ENCODE measurements at places on chromosomes 2 and 18.
A peak's percentile ranks its signal among the peaks of the same experiment; 100 is the strongest.

DNA sequence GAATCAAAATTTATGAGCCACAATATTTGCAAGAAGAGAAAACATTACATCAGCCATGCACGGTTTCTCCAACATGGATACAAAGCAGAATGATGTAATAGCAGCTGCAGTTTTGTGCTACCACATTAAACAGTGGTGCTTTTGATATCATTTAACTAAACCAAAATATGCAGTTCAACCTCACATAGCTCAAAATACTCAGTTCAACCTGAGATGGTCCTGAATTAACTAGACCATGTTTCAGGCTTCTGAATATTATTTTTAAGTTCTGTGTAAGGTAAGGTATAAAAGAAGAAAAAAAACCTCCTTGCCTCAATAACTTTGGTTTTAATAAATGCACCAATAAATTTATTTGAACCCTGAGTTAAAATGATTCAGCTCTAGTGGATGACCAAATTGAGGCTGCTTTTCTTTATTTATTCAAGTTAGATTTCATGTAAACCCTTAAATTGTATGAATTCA lies 18.8 kb upstream of the TSPYL6 start:
- no peaks in the 10 kb centered on the region for H3K27me3 ChIP-seq
- H3K36me3 ChIP-seq, result peaks cover 4% of the 10 kb centered on the region
- H3K27ac ChIP-seq, result no peak overlapping the region
- no peak for DNase-seq
- H3K4me1 ChIP-seq, result peaks cover 7% of the 10 kb centered on the region

DNA sequence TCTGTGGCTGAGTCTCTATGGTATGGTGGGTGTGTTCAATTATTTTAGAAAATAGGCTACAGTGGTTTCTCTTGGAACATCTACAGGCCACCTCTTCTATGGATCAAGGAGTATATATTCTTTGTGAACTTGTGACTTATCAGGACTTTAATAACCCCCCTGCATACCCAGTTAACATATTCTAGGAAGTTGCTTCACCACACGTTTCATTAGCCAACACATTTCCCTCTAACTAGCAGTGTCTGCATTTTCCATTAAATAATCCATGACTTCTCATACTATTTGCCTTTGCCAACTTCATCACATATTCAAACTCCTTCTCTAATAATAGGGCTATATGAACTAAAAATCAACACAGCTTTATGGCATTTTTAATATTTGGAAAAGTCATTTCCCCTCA lies 187.6 kb upstream of the ARL4C start:
- H3K36me3 ChIP-seq, result no peaks in the 10 kb centered on the region
- H3K4me1 ChIP-seq, result no peaks in the 10 kb centered on the region
- H3K27ac ChIP-seq, result no peak overlapping the region
- DNase-seq, result no peak

DNA sequence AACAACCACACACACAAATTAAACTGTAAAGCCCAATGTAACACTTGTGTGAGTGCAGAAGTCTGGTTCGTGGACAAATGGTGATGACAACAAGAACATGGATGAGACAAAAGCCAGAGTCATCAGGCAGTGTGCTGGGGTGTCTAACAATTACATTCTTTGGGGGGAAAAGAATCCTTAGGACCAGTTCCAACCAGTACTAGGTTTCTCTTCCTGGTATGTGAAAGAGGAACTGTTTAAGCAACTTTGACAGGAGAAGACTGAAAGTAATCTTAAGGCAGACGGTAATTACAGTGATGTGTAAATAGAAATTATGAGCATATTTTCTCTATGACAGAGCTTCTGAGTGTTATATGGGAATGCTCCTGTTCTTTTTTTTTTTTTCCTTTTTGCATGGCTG lies 133.4 kb downstream of the AFF3 start:
- H3K27me3 ChIP-seq, result no peaks in the 10 kb centered on the region
- peaks cover 8% of the 10 kb centered on the region for H3K36me3 ChIP-seq
- no peak overlapping the region for H3K4me3 ChIP-seq
- DNase-seq, result no peak

GRCh38 chr2:236120141-236120601 lies 48.0 kb downstream of the GBX2 start:
- no peaks in the 10 kb centered on the region for H3K4me1 ChIP-seq
- no peak overlapping the region for H3K27ac ChIP-seq
- no peak overlapping the region for H3K4me3 ChIP-seq
- H3K36me3 ChIP-seq, result peaks cover 3% of the 10 kb centered on the region

- no peaks in the 10 kb centered on the region for H3K27me3 ChIP-seq
- H3K4me1 ChIP-seq, result peaks cover 10% of the 10 kb centered on the region
- no peak within 1 kb of the TSS for H3K27ac ChIP-seq
- peaks cover 5% of the 10 kb centered on the region for H3K36me3 ChIP-seq
- peak within 1 kb of the TSS; percentile 77 for H3K4me3 ChIP-seq
Observed at GRCh38 chr2:9003616-9004337, at the start of gene MBOAT2. MBOAT2 (minus strand) TSS chr2:9003684; CDS start chr2:9003614, 70 bp downstream.

DNA sequence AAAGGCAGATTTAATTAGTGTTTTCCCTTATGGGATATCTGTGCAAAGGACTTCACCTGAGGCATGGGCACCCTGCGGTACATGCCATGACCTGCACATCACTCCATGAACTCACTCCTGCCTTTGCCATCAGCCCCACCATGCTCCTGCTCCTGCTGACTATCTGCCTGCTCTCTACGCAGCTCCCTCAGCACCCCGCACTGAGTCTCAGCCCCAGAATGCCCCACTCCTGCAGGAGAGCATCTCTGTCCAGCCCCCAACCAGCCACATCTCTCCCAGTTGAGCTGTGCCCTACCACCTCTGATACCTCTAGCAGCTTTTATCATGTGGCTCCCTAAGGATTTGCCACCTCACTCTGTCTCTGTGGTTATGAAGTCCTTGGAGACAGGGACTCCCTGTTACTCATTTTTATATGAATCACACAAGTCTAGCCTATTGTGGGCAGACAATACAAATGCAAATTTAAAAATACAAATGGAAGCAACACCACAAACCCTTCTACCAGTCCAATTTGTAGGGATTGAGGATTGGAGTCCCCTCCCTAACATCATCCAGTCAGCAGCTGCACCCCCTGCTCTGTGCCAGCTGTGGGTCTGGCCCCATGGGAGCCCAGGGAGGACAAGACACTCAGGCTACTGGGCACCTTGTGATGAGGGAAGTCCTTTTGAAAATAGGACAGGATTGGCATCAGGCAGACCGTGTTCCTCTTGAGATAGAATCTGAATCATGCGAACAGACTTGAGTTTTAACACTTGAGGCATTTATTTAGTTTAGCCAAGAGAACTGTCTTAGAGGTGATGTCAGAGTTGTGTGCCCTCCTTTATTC lies 689.6 kb upstream of the HS6ST1 start:
- H3K27ac ChIP-seq, result no peak overlapping the region
- DNase-seq, result no peak
- no peaks in the 10 kb centered on the region for H3K27me3 ChIP-seq
- H3K4me3 ChIP-seq, result no peak overlapping the region
- peaks cover 3% of the 10 kb centered on the region for H3K36me3 ChIP-seq

- peak overlapping the region; percentile 74 for H3K4me3 ChIP-seq
- H3K36me3 ChIP-seq, result peaks cover 24% of the 10 kb centered on the region
- no peak for DNase-seq
- H3K27me3 ChIP-seq, result peaks cover 23% of the 10 kb centered on the region
Observed at GRCh38 chr18:79396431-79397246, 909 bp downstream of the NFATC1 start.

- H3K4me3 ChIP-seq, result no peak overlapping the region
- H3K27ac ChIP-seq, result no peak overlapping the region
- peaks cover 10% of the 10 kb centered on the region for H3K36me3 ChIP-seq
- no peaks in the 10 kb centered on the region for H3K4me1 ChIP-seq
Observed at GRCh38 chr2:203412546-203413331, 84.5 kb downstream of the ABI2 start.

- peak overlapping the region; percentile 75 for H3K4me3 ChIP-seq
- H3K27me3 ChIP-seq, result no peaks in the 10 kb centered on the region
- H3K27ac ChIP-seq, result peak overlapping the region; percentile 56
- DNase-seq, result peak; percentile 27
Observed at GRCh38 chr2:102251042-102251848, 60.1 kb upstream of the IL1RL1 start.

- peaks cover 40% of the 10 kb centered on the region for H3K27me3 ChIP-seq
- H3K4me3 ChIP-seq, result no peak overlapping the region
- H3K36me3 ChIP-seq, result no peaks in the 10 kb centered on the region
- no peaks in the 10 kb centered on the region for H3K4me1 ChIP-seq
Observed at GRCh38 chr2:241532733-241533601, 24.6 kb upstream of the STK25 start.

DNA sequence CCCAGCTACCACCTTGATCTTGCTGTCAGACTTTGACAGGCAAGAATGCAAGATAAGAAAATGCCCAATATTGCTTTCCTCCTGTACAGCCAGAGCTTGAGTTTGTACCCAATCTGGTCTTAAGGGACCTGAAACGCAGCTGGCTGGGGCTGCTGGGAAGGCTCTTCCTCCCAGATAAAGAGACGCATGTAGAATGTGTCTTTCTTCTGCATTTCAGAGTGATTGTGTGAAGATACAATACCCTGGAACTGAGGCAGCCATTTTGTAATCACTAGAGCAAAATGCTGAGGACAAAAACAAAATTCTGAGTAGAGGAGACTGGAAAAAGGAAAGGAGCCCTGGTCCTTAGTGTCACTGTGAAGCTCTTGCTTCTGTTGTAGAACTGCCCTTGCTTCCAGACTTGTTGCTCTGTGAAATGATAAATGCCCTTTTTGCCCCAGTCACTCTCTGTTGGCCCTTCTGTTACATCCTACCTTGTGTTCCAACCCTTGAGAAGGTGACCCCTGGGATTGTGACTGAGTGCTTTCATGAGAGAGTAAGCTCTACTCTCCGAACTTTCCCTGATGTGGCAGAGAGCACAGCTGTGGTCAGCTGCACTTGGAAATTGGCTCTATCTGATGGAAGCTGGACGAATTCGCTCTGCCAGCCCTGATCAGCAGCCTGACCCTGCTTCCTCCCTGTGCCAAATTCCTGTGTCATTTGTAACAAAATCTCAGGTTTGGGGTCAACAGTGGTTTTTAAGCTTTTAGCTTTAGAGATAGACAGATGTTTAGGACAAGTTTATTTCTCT lies 137.4 kb upstream of the RBMS1 start:
- H3K36me3 ChIP-seq, result no peaks in the 10 kb centered on the region
- no peaks in the 10 kb centered on the region for H3K4me1 ChIP-seq
- H3K27me3 ChIP-seq, result peaks cover 20% of the 10 kb centered on the region
- H3K4me3 ChIP-seq, result no peak overlapping the region
- no peak overlapping the region for H3K27ac ChIP-seq

Data from central memory CD8-positive, alpha-beta T cell (primary cell).